Stimulated activated CD8-positive, alpha-beta memory T cell treated with anti-CD3 and anti-CD28 coated beads, Interleukin-15, amount 100 ng/mL, for 24 hours (primary cell): ENCODE measurements at places on chromosomes 6 and 20.

- no peak for DNase-seq
These were observed 263.8 kb upstream of the FOXQ1 start for GRCh38 chr6:1047981-1048541.

- no peak for DNase-seq
These were observed 5.4 kb downstream of the PTPN1 start for GRCh38 chr20:50515471-50516106.

GRCh38 chr6:38271081-38271480 is 368.6 kb downstream of the BTBD9 start:
- no peak for DNase-seq

- no peak for DNase-seq
These were observed 335.6 kb downstream of the ZFAND3 start for GRCh38 chr6:38155144-38155543.

- no peak for DNase-seq
These were observed 27.1 kb downstream of the MRPL14 start for GRCh38 chr6:44100088-44100550.
